ENCODE measurements at places on chromosomes 11 and 22. TPM values are rescaled to one million over a fixed set of nuclear protein-coding genes. Genes with fewer than 3 reads are reported as not detected.

- DNase-seq = no peak
Observed at GRCh38 chr22:30324014-30324730, 2.6 kb downstream of the TBC1D10A start.

GRCh38 chr11:102733232-102733875 lies 8.6 kb upstream of the MMP8 start:
- no peak for DNase-seq

GRCh38 chr11:63813563-63814382 lies 517 bp downstream of the SPINDOC start:
- DNase-seq = no peak

GRCh38 chr11:45930951-45931570 lies 8.6 kb downstream of the LARGE2 start:
- no peak for DNase-seq

GRCh38 chr11:40841231-40841630 lies 618.2 kb downstream of the LRRC4C start:
- DNase-seq = no peak

DNA sequence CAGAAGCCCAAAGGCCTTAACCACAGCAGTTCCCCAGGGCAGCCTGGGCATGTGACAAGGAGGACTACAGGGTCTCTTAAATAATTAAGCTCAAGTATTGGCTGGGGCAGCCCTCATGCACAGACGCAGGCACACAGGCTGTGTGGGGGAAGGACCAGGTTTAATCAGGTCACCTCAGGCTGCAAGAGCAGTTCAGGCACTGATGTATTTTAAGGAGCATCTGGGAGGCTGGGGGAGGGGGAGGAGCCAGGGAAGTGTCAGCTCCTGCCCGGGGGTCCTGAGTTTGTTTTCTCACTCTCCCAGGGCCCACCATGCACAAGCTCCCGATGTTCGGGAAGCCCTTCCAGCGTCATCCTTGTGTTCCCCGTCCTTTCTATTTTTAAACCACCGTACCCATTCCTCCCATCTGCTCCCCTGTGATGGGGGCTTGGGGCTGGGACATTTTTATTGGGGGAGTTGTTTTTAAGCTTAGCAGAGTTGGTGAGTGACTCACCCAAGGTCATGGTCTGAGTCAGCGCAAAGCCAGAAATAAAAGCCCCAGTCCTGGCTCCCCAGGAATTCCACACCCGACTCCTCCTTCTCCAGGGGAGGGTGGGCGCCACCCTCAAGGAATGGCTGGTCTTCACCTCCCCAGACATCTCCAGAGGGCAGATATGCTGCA lies 2.4 kb downstream of the CSDC2 start:
- no peak for DNase-seq

- DNase-seq = no peak
Observed at GRCh38 chr22:37213218-37213855, 1.1 kb upstream of the SSTR3 start.

DNA sequence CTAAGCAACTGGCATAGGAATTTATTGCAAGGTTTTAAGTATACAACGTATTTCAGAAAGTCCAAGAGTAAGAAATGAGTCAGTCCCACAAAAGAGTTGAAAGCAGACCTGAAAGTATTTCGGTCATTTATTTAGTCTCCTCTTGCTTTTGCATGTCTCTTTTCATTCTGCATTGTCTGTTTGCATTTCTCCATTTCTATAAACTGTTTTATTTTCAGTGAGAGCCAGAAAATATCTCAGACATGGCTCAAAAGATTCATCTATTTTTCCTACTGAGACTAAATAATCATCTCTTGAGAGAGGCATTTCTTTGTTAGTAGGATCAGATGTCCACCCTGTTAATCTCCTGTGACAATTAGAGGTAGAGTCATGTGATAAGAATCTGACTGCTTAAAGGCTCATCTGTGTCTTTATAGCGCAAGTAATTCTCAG lies 219.1 kb upstream of the CCDC179 start:
- no peak for DNase-seq

DNA sequence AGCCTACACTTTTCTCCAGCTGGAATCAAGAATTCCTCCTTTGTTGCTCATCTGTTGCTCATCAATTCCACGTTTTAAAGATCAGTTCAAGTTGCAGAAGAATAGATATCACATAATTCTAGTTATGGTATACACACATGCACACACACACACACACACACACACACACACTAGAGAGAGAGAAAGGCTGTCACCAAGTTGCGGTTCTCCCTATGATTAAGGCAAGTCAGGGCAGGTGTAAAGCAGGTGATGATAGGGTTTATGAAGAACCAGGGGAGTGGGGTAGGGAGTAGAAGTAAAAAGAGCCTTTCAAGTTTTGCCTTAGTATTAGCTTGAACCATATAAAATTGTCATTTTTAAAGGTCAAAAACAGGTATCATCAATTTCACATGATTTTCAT lies 31.7 kb upstream of the TMPRSS4 start:
- DNase-seq = peak; percentile 19

DNA sequence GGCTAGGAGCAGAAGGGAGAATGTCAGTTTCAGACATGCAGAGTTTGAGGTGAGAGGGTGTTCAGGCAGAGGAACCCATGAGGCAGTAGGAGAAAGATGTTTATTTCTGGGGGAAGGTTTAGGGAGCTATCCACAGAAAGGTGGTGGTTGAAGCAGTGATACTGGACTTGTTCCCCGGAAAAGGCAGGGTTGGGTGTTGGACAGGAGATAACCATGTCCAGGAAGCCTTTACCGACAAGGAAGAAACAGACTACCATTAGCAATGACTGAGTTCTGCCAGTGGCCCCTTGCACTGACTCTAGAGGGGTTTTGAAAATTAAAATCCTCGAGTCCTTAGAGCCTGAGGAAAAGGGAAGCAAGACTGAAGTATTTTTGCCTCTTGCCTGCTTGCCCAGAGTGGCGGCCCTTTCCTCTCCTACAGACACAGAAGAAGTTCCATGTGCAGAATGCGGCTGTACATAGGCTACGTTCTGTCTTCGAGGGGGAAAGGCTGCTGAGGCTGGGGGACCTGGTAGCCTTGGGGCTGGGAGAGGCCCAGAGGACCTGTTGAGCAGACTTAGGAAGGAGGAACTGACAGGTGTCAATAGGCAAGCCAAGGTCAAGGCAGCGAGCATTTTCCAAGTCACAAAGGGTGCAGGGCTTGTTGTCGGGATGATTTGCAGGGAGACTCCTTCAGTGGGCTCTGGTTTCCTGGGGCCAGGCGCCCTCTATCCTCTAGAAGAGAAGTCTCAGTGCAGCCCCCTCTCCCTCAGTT lies 146.7 kb downstream of the LDLRAD3 start:
- DNase-seq = no peak

The PATE2 gene
- total RNA-seq = not detected

The ESAM gene
- total RNA-seq = 10.8 TPM

The OR51B4 gene
- not detected for total RNA-seq

The TMPRSS6 gene
- not detected for total RNA-seq

The IFITM2 gene
- 92.2 TPM for total RNA-seq

The GLYATL2 gene
- total RNA-seq = not detected

The CEP126 gene
- total RNA-seq = 10.7 TPM
